ENCODE measurements at places on chromosomes 3 and 15.

GRCh38 chr15:98817745-98818144 is 169.4 kb downstream of the IGF1R start:
- DNase-seq, result no peak

DNA sequence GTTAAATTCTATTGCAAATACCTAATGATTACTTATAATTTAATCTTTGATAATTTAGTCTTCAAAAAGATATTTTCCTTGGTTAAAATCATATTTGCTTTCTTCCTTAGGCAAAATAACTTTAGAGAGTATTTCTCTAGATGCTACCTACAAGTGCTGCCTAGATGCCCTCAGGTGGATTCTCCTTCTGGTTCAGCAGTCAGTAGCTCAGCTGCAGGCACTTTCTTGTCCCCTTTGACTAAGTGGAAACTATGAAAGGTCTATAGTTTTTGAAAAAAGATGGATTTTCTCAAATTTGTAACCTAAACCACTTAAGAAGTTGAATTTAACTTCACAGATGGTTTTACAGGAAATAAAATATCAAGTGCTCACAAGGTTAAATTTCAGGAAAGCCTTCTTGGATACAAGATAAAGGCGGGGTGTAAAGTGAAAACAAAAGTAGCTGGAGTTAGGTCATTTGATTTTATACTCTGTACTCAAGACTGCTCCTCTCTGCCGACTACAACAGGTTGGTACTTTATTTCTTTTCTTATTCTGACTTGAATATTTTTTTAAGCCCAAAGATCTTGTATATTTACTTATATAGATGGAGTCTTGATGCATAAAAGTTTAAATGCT is at the start of gene ACKR4:
Gene ACKR4 (plus strand): TSS at position 455 of the 618 bp plus-strand sequence. CDS start 3,128 bp downstream, outside the sequence.
- no peak for DNase-seq

DNA sequence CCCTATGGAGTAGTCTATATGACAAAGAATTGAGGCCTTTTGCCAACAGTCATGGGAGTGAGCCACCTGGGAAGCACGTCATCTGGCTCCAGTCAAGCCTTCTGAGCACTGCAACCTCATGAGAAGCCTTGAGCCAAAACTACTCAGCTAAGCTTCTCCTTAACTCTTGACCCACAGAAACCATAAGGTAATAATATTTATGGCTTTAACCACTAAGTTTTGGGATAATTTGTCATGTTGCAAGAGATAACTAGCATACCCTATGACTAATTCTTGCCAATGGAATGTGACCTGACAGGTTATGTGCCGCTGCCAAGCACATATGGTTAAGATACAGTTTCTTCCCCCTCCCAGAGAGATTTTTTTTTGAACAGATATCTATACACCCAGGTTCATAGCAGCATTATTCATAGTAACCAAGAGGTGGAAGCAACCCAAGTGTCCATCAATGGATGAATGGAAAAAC is 11.8 kb upstream of the SLC6A11 start:
- DNase-seq, result no peak

GRCh38 chr3:177928172-177928873 is 607.9 kb upstream of the KCNMB2 start:
- no peak for DNase-seq

- DNase-seq, result no peak
Observed at GRCh38 chr3:64167351-64167750, 57.9 kb downstream of the PRICKLE2 start.

GRCh38 chr3:101122681-101123080 is 129.5 kb upstream of the ABI3BP start:
- DNase-seq, result no peak

GRCh38 chr15:92914768-92915221 is 14.7 kb downstream of the CHD2 start:
- DNase-seq, result no peak

DNA sequence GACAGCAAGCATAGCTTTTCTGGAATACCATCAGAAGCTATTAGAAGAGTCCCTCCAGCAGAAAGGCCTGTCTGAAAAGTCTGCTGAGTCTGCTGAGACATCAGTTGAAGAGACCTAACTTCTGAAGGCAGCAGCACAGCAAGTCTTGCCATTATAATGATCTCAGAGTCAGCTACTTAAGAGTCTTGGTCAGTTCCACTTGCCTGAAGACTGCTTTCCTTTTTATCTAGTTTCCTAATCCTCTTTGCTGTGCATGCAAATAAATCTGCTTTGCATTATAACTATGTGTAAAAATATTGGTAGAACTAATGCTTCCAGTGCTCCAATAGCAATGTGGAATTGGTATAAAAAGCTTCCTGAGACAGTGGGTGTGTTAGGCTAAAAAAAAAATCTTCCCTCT is 34.9 kb upstream of the CPOX start:
- DNase-seq, result no peak

GRCh38 chr3:142278451-142278850 is 53.1 kb upstream of the GK5 start:
- DNase-seq, result no peak

- DNase-seq, result no peak
Observed at GRCh38 chr3:65246561-65246960, 558.8 kb upstream of the ADAMTS9 start.

DNA sequence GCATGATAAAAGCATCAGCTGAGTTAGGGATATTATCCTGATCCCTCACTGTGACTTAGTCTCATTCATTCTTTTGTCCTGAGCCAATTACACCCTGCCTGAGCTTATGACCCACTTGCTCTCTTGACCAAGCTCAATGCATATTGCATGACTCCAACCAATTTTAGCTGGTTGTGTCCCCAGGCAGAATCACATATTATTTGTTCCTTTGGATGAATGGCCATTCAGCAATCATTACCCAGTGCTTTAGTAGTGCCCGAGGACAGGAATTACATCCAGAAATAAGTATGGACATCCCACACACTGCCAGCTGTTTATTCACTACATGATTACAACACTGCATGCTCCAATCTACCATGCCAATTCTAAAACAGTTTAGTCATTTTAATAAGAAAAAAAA is 322.5 kb downstream of the ZBBX start:
- no peak for DNase-seq

- no peak for DNase-seq
Observed at GRCh38 chr3:33914731-33915379, 116.4 kb downstream of the PDCD6IP start.

Data from stimulated activated CD4-positive, alpha-beta T cell treated with anti-CD3 and anti-CD28 coated beads, TNF-alpha, amount 100 ng/mL, for 4 hours (primary cell).